GM12865 (cell line): ENCODE measurements at places on chromosomes 6 and 20.

DNA sequence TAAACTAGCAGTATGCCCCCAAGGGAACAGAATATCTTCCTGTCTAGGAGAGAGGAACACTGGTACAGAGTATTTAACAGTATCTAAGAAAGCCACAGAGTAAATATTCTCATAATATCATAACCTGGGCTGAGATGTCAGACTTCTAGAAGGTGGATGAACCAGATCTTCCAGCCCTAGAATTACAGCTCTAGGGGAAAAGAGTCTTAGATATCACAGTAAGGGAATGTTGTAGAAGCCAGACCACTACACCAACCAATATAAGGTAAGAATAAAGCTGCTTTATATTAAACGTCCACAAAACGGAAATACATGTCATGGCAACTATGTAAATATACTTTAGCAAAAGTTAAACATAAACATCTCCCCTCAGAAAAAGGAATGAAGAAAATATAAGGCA is 12.4 kb downstream of the SERINC1 start:
- no peak for DNase-seq

DNA sequence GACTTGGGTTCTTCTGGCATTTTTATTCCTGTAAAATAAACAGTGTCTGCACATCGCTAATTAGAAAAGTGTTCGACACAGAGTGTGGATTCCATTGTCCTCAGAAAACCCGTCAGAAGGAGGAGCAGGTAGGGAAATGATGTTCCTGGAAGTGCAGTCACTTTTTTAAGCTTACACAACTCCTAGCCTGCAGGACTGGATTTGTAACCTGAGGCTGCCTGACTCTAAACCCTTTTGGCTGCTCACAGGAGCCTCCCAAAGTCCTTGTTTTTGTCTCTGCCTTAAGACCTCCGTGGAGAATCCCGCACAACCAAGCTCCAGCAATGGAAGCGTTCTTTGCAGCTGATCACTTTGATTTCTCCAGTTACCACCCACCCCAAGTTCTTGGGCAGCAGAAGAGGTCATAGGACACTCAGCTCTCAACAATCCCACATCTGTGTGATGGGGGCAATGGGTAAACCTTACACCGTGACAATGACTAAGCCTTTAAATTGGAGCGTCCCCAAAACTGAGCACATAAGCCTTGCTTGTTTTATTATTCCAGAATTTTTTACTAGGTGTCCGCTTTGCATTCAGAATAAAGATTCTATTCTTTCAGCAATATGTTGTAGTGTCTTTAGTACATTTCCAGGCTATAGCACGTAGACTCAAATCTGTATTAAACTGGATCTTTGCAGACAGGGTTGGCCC is 227.9 kb downstream of the TBXT start:
- DNase-seq, result no peak

DNA sequence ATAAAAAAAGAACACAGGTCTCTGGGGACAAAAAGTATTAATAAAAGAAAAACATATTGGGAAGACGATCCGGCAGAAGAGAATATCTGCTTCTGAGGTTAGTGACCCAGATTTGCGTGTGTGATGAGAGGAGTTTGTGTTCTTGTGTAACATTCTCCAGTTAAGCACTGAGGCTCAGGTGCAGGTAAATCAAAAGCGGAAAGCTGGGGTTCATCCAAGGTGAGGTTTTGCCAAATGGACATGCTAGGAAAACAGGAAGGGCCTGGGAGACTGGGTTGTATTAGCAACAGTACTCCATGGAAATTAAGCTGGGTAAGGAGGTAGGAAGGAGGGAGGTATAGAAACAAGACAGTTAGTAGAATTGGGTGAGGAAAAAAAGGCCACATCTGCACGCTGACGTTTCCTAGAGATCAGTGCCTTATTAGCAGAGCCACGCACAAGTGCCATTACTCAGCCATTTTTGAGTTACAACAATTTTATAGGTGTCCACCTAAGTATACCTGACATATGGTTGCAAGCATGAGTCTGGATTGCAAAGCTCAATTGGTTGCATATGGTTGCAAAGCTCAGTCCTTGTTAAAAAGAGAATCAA is 139.6 kb downstream of the ZMYND8 start:
- DNase-seq, result no peak

GRCh38 chr20:49186535-49187329 is 1.4 kb downstream of the STAU1 start:
- peak; percentile 65 for DNase-seq

- no peak for DNase-seq
Measured at GRCh38 chr6:14630016-14630415, 512.4 kb downstream of the CD83 start.

- no peak for DNase-seq
Measured at GRCh38 chr20:8272766-8273165, 140.7 kb downstream of the PLCB1 start.

DNA sequence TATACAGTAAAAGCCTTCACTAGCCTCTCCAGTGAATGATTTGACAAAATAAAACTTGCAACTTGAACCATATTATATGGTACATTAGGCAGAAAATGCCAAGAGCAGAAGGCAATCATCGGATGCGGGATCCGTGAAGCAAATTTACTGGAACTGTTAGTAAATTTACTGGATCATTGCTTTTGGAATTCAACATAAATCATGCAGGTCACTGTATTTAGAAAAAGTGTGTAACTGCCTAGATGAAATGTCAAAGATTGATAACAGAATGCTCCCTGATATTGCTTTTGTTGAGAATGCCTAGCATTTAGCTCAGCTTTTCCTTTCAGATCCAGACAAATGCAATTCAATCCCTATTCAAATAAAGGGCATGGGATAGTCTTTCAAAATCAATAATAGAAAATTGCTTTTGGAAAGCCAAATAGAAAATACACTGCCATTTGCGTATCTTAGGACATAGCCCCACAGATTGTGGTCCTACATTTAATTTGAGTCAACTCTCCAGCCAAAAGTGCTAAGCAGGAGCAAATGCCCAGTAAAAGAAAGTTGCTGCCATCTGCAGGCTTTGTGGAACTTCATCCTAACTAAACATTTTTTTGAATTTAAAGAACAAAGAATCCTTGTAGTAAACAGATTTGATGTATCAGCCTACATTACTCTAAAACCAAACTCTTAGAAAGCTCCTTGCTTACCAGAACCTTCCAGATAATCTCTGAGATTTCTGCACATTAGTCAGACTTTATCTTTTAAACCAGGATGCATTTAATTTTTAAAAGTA is 109.5 kb upstream of the HSF2 start:
- no peak for DNase-seq

DNA sequence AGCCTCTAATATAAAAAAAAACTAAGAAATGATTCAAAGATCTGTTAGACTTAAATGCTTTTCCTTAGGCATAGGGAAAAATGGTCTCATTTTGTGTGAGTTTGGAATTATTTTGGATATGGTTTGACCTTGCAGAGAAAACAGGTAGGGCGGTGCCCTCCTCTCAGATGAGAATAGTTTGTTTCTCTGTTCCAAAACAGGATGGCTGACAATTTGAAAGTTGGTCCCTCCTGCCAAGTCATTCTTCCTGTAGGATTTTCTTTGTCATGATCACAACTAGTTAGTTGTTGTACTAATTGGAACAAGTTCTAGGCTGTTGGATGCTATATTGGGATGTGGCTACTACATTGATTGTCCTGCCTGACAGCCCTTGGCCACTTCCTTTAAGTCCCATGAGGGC is 108.6 kb downstream of the BCKDHB start:
- no peak for DNase-seq

- no peak for DNase-seq
Measured at GRCh38 chr6:104527311-104527710, 332.4 kb downstream of the HACE1 start.

DNA sequence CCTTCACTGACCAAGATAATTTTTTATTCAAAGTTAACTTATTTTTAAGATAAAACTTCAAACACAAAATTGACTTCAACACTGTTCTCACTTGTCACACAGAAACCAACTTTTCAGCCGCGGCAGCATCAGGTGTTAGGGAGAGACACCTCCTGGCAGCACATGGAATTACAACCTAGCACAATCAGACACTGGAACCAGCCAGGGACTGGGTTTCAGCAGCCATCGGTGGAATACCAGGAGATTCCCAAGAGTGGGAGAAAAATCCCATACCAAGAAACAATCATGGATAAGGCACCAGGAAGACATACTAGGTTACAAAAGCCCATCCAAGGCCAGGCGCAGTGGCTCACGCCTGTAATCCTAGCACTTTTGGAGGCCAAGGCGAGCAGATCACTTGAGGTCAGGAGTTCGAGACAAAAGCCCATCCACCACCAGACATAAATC is 70.0 kb downstream of the SNX5 start:
- DNase-seq, result peak; percentile 86

GRCh38 chr6:4910037-4910760 is 93.6 kb downstream of the RPP40 start:
- no peak for DNase-seq

- no peak for DNase-seq
Measured at GRCh38 chr6:45881705-45882467, 133.8 kb downstream of the CLIC5 start.

DNA sequence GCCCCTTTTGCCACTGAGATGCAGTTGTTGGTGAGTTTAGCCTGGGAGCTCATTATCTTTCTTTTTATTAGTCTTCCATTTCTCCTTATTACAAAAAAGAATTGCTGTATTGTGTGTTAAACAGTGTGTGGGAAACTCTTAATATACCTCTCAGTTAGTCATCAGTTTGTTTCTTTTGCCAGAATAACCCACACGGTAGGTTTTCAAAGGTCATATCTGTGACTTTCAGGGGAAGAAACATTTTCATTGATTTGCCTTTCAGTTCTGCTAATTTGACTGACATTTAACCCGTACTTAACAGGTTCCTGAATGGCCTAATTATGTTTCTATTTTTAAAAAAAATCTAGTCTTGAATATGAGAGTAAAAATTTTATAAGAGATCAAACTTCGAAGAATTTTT is 145.3 kb downstream of the KHDC1L start:
- DNase-seq, result peak; percentile 28

GRCh38 chr6:21969192-21969591 is 327.6 kb downstream of the PRL start:
- no peak for DNase-seq

DNA sequence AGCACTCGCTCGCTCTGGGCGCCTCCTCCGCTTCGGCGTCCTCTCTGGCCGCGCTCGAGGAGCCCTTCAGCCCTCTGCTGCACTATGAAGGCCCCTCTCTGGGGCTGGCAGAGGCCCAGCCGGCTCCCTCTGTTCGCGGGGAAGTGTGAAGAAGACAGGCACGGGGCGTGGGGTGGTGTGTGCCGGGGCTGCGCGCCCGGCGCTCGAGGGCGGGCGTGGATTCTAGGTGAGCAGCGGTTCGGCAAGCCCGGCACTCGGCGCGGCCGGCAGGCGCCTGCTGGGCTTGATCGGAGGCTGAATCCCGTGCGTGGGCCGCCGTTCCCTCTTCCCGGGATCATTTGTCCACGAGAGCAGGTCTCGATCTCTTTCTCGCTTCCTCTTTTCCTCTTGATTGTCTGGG is 153.0 kb downstream of the SLC35B3 start:
- no peak for DNase-seq

DNA sequence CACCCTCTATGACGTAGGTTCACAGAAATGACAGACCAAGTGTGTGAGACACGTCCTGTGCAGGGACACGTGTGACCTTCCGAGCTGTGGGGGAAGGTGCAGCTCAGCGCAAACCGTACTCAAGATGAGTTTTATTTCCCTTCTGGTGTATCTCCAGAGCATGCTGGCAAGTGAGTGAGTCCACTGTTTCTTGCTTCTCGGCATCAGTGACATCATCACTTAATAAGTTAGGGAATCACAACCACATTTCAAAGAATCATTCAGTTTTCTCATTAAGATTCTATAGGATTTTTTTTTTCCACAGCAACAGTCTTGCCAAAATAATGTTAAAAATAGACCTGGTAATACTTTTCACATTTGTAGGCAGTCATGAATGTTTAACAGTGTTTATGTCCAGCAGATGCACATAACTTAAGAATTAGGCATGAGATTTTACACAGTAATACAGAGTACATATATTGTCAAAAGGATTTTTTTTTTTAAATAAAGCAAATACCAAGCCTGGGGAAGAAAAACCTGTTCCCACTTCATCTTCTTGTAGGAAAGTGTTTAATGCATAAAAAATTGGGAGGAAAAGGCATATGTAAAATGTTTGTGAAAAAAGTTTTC is 417.8 kb downstream of the CDC5L start:
- no peak for DNase-seq

DNA sequence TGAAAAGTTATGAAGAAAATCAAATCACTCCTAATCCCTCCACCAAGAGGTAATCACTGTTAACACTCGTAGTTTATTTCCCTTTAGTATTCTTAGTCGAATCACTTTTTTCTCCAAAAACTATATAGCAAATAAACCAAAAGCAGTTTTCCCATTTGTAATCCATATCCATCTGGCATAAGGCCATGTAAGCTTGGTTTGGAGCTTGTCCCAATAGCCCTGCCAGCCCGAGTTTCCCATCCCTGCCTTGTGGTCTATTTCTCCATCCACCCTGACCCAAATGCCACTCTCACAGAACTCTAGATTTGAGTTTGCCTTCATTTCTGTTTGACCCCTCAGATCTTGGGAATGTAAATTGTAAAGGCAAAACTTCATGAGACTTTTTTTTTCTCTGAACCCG is 71.8 kb upstream of the DSP start:
- no peak for DNase-seq

DNA sequence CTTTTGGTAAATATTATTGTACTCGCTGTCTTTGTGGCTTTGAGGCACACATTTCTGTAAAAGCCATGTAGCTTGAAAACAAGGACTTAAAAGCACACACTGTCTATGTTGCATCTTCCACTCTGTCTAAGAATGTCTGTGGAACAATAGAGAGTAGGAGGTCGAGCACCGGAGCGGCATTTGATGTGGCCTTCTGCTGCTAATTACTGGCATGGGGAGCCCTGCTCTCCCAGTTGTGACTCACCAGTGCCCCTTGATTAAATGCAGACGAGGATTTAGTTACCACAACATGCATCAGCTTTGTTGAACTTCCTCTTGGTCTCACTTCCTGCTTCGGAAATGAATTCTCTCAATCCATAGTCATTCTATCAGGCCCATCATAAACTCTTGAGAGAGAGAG is 680.7 kb upstream of the SLC35B3 start:
- DNase-seq, result no peak

- DNase-seq, result no peak
Measured at GRCh38 chr6:64252256-64252655, 616.7 kb downstream of the PHF3 start.

DNA sequence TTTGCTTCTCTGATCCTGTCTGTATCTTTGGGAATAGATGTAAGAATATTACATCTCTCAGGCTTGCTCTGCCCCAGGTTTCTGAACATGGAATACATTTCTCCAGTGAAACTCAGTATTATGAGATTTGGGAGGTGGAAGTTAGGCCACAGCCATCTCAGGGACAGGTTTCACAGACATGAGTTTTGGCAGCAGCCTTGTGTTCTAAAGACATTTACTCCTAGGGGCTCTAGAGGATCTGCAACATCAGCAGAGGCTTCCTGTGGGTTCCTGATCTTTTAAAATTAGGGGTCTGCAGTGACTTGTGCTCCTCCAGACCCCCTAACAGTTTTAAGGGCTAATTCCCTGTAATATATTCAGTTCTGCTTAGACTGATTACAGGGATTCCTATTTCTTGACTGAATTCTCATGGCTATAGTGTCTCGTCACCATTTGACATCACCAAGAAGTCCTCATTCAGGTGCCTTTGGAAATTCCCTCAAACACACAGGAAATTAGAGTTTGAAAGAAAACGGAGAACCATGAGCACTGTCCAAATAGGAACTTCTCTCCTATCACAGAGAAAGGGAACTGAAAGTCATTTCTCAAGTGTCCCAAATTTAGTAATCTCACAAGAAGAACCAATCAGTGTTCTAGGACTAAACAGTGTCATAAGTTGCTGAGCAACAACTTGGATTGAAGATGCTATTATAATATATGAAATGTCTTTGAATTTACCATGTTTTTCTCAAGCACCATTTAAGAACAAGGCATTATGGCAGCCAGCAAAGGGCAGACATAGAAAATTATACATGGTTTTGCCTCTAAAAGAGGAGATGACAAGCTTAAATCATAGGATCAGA is 2.5 kb upstream of the HLA-DRA start:
- DNase-seq, result peak; percentile 90
